HCT116 (cell line): ENCODE measurements at places on chromosomes 1 and 21.

DNA sequence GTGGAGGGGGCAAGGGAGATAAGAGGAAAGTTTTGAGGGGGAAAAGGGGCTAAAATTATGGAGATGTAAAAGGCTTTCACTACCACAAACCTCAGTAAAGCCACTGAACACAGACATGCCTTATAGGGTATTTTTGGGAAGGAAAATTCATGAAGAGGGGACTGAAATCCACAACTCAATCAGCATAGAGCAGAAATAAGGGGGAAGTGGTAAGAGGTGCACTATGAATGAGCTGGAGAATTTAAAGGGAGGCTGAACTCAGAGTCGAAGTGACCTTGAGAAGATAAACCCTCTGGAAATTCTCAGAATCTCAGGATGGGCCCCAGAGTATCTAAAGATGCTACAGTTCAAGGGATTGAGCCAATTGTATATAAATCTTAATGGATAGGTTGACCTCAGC lies 15.3 kb downstream of the RHEX start:
- DNase-seq, result no peak

DNA sequence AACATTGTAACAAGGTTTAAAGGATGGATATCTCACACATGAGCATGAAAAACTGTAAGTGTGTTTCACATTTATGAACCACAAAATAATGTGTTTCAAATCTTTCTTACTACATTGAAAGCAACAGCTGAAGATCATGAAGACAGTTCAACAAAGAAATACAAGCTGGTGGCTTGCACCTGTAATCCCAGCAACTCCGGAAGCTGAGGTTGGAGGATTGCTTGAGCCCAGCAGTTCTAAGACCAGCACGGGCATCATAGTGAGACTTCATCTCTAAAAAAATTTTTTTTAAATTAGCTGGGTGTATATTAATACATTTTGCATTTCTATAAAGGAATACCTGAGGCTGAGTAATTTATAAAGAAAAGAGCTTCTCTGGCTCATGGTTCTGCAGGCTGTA lies 27.1 kb upstream of the C1orf198 start:
- no peak for DNase-seq

DNA sequence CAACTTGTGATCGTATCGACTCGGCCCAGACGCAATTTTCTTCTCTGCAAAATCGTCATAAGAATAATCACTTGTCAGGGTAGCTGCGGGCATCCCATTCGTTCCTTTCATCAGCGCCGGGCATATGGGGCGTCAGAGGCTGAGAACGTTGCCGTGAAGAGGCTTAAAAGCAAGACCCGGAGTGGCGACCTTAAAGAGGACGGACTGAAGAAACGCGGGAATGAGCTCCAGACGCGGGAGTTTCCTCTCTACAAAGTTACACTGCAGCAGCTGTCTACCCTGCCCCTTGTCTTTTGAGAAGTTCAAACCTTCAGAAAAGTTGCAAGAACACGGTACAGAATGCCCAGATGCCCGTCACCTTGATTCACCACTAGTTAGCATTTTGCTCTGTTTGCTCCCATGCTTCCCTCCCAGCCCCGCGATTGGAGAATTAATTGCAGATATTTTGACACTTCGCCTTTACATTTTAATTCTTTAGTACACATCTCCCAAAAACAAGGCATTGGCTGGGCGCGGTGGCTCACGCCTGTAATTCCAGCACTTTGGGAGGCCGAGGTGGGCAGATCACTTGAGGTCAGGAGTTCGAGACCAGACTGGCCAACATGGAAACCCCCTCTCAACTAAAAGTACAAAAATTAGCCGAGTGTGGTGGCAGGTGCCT lies 967 bp downstream of the CENPS start:
- no peak for DNase-seq

- peak; percentile 96 for DNase-seq
These were observed at the start of gene STXBP3 for GRCh38 chr1:108746382-108747170. STXBP3 (plus strand) TSS chr1:108746674; CDS start chr1:108746738, 64 bp downstream.

DNA sequence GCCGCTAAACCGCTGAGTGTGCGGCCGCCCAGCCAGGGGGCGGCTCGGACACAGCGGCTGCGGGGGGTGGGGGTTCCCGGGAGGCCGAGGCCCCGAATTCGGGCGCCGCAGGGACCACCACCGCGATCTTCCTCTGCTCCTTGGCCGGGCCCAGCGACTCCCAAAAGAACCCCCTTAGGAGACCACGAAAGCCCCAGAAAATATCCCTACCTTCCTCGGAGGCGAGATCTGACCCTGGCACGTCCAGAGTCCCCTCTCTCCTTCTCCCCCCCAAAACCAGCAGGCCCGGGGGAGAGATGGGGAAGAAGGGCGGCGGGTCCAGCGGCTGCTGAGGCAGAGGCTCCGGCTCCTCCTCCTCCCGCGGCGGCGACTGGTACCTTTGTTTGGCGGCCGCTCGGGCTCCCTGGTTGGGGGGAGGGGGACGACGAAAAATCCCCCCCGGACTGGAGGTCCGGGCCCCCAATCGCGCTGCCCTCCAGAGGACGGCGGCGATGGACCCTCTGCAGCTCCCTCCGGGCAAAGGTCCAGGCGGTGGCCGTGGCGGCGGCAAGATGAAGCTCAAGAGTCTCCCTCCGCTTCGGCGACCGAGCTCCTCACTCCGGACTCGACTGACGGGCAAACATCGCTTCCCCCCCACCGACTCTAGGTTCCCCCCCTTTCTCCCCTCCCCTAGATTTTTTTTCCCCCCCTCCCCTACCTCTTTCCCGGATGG lies at the start of gene ARID4B:
Gene ARID4B, minus strand, starts transcription at position 621 of the 712 bp plus-strand sequence. CDS start 1,260 bp downstream, outside the sequence.
- no peak for DNase-seq
